ENCODE measurements at places on chromosomes 13 and 19.
A peak's percentile ranks its signal among the peaks of the same experiment; 100 is the strongest.

DNA sequence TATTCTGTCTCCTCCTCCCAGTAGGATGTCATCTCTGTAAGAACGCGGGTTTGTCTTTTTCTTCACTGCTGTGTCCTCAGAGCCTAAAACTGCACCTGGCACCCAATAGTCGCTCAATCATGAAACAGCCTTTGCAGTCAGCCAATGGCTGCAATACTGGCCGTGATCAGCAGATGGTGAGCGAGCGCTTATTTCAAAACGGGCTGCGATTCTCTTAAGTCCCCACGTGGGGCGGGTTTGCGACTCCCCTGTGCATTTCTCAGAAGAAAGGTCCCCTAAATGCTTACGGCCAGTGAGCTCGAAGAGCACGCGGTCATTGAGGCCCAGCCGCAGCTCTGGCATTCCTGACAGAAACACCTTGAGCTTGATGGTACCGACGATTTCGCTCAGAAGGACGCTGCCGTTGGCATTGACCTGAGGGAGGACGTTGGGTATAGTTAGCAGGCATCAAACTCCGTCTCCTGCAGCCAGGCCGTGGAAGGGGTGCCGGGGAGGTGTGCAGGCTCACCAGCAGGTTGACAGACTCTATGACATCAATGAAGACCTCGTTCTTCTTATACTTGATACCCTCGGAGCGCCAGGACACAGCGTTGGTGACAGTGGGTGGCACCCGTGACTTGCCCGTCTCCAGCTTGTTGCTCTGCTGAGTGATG, 6.0 kb downstream of the AP1M2 start:
- DNase-seq: peak; percentile 82

DNA sequence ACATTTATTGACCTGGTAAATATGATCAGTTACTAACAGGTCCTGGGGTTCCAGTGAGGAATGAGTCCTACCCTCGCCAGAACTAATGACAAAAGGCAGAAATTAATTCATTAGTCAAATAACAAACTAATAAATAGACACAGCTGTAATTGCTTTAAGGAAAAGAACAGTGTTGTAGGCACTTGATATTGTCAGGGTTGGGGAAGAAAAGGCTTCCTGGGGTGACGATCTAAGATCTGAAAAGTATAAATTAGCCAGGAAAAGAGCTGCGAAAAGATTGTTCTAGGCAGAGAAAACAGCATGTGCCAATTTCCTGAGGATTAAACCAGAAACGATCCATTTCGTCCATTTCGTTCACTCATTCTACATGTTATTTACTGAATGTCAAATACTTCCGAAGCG, 670 bp upstream of the CHAF1A start:
- no peak for DNase-seq

DNA sequence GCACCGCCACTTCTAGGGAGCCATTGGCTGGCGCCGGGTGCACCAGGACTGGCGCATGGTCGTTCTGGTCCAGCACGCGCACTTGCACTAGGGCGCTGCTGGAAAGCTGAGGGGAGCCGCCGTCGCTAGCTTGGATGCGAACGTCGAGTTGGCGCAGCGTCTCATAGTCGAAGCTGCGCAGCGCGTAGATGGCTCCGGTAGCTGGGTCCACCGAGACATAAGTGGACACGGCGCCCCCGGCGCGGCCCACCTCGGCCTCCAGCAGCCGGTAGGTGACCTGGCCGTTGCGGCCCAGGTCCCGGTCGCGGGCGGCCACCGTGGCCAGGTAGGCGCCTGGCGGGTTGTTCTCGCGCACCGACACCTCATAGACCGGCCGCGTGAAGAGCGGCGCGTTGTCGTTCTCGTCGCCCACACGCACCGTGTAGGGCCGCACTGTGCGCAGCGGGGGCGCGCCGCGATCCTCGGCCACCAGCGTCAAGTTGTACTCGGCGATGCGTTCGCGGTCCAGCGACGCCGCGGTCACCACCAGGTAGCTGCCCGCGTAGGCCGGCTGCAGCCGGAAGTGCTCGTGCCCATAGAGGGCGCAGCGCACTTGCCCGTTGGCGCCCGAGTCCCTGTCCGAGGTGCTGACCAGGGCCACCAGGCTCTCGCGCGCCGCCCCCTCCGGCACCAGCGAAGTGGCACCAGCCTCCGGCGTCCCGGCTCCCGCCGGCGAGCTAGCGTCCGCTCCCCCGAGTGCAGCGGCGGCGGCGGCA, 1.7 kb downstream of the PCDH8 start:
- no peak for DNase-seq

DNA sequence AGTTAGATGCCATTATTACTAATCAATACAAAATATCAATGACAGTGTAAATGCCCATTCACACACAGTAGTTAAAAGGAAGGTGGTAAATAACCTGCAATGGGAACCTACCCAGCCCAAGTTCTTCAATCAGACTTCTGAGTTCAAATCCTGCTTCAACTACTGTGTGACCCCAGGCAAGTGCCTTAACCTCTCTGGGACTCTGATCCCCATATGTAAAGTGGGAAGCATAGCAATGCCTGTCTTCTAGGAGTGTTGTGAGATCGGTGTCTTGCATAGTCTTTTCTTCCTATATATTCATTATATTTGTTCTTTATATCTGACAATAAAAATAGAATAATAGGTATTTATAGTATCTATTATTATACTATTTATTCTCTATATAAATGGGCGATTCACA, 6.9 kb downstream of the TIMM13 start:
- no peak for DNase-seq

DNA sequence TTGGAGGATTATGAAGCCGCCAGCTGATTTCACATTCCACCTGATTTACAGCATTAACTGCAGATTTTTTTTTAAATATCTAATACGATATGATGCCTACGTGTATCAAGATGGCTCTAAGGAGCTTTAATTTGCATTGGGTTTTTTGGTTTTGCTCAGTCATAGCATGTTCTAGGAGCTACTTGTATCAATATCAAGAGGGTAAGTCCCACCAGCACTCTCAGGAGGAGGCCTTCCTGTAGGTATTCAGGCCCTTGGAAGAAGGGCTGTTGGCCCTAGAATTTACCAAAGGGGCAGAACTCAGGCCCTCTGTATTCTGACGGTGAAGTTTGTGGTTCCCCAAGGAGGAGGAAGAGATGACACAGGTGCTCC, 97.2 kb upstream of the IPO5 start:
- DNase-seq: no peak

DNA sequence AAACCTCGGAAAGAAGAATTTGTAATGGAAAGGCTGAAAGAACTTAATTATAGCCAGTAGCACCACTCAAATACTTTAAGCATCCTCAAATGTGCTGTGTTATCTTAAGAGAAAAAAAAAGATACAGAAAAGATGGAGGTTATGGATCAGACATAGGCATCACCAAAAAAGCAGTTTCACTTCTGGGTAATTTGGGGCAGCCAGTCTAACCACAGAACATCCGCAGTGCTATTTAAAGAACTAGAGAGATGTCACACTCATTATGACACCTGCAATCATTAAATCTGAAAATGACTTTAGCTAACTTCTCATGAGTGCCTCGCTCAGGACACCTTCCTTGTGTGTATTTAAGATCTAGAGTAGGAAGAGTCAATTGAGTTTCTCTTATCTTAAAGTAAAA, 211.8 kb downstream of the RBM26 start:
- DNase-seq: no peak

DNA sequence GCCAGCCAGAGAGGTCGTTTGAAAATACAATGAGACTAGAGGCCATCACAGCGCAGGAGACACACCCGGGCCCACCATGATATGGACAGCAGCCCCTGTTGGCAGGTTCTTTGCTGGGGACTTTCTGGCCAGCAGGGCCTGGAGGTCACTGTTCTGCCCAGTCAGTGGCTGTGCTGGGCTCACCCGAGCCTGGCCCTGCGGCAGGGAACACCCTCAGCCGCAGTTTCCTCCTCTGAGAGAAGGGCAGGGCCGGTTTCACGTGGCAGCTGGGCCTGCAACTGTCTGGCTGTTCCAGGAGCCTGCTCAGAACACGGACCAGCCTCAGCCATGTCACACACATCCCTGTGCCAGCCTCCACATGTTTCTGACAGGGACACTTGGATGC, 39.4 kb downstream of the ADPRHL1 start:
- no peak for DNase-seq

GRCh38 chr13:71828117-71828516, 38.9 kb downstream of the DACH1 start:
- DNase-seq: no peak

GRCh38 chr13:31011901-31012654, 79.6 kb downstream of the TEX26 start:
- DNase-seq: no peak

DNA sequence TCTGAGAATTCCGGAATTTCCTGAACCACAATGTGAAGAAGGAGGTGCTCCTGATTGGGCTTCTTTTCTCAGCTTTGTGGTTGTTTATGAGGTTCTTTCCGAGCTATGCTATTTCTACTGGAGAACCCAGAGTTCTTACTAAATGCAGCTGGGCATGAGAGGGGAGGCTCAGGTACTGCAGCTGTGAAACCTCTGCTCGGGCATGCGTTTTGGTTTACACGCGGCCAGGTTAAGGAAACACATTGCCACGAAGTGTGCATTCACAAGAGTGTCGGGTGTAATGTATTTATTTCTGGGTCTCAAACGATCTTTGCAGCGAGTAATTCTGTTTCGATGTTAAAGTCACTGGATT, 661 bp upstream of the MIR17HG start:
- no peak for DNase-seq

GRCh38 chr13:113393226-113393562, 29.3 kb upstream of the GRTP1 start:
- DNase-seq: no peak

DNA sequence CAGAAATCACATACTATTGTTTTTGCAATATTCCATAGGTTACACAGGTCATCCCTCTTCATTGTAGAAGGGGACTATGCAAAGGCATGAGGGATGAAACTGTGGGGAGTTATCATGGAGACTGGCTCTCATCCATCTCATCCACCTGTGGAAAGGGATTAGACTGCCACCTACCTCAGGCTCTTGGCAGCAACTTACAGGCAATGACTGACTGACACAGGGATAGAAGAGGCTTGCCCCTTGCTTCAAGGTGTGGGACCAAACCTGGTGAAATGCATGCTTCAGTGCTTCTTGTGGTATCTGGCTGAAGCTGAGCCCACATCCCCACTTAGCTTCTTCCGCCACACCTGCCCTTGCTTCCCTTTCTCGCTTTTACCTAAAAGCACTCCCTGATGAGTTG, 341.3 kb downstream of the GPC5 start:
- no peak for DNase-seq

DNA sequence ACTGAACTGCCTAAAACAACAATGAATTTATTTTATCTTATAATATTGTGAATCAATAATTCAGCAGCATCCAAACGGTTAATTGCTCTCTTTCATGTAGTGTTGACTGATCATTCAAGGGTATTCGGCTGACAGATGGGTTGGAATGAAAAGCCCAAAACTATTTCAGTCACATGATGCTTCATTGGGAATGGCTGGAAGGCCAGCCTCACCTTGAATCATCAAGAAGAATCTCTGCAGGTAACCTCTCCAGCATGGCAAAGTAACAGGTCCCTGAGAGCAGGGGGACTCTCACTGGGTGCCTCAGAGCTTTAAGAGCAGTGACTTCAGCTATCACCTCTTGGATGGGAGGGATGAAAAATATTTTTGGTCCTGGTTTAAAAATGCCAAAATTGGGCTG, 1395.7 kb downstream of the OLFM4 start:
- no peak for DNase-seq

DNA sequence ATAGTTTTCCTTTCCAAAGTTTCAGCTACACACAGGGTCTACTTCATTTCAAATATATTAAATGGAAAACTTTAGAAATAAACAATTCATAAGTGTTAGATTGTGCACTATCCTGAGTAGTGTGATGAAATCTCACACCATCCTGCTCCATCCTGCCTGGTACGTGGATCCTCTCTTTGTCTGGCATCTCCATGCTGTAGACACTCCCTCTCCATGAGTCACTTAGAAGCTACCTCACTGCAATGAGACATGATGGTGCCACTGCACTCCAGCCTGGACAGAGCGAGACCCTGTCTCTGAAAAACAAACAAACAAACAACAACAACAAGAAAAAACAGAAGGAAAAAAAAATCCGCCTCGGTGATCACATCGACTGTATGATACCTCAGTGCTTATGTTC, 191.8 kb downstream of the PCCA start:
- DNase-seq: no peak

- DNase-seq: peak; percentile 38
Observed at GRCh38 chr19:2888731-2889224, 11.9 kb upstream of the ZNF57 start.

Data from PC-9 (cell line).